ENCODE measurements at places on chromosomes 3 and 15.

GRCh38 chr15:65996901-65997300 is 127.6 kb downstream of the RAB11A start:
- H3K27ac ChIP-seq, result no peak overlapping the region
- DNase-seq, result no peak
- no peaks in the 10 kb centered on the region for H3K4me1 ChIP-seq
- H3K36me3 ChIP-seq, result no peaks in the 10 kb centered on the region
- no peaks in the 10 kb centered on the region for H3K27me3 ChIP-seq

DNA sequence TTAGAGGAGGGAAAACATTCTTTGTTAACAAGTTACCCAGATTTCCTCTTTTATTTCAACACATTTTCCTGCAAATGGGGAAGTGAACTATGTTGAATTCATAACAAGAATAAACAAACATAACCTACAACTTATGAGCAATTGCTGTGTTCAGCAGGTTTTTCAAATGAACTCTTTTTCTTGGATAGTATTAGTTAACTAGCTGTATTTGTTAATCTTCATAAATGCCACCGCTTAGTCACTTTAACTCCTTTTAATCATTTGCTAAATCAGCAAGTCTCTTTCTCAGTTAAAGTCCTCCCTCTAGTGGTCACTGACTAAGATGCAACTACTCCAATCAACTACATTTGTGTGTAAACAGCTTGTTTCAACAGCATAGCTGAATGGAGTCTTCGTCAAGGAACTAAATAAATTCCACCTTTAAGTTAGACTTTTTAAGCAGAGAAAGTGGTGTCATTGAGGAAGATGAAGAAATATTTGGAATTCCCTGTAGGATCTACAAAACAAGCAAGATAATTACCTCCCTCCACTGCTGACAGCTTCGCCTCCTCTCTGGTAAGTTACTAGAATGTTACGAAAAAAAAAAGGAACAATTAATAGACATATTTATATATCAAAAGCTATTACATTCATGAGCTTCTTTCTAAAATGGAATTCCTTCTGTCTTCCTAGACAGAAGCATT is 1122.0 kb downstream of the ROBO1 start:
- H3K36me3 ChIP-seq, result no peaks in the 10 kb centered on the region
- DNase-seq, result no peak
- no peak overlapping the region for H3K27ac ChIP-seq
- no peaks in the 10 kb centered on the region for H3K27me3 ChIP-seq
- H3K4me1 ChIP-seq, result no peaks in the 10 kb centered on the region

DNA sequence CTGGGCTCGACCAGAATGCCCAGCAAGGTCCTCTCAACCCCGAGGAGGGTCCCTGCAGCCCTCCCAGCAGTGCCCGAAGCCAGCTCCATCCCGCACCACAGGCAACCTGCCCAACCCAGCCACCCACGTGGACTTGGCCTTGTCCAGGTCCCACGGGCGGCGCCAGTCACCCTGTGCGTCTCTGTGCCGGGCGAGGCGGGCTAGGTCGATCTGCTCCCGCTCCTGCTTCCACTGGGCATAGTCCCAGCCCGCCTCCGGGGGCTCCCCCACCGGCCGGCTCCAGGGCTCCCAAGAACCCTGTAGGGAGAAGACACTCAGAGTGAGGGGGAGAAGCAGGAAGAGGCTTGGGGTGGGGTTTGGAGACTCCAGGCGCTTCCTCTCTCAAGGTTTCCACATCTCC is 3.1 kb downstream of the CCDC9B start:
- no peaks in the 10 kb centered on the region for H3K4me1 ChIP-seq
- H3K27ac ChIP-seq, result no peak overlapping the region
- no peaks in the 10 kb centered on the region for H3K27me3 ChIP-seq
- no peak for DNase-seq

GRCh38 chr3:134449277-134449676 is 36.5 kb downstream of the ANAPC13 start:
- H3K27me3 ChIP-seq, result no peaks in the 10 kb centered on the region
- DNase-seq, result peak; percentile 4
- no peaks in the 10 kb centered on the region for H3K36me3 ChIP-seq
- no peaks in the 10 kb centered on the region for H3K4me1 ChIP-seq
- no peak overlapping the region for H3K27ac ChIP-seq

DNA sequence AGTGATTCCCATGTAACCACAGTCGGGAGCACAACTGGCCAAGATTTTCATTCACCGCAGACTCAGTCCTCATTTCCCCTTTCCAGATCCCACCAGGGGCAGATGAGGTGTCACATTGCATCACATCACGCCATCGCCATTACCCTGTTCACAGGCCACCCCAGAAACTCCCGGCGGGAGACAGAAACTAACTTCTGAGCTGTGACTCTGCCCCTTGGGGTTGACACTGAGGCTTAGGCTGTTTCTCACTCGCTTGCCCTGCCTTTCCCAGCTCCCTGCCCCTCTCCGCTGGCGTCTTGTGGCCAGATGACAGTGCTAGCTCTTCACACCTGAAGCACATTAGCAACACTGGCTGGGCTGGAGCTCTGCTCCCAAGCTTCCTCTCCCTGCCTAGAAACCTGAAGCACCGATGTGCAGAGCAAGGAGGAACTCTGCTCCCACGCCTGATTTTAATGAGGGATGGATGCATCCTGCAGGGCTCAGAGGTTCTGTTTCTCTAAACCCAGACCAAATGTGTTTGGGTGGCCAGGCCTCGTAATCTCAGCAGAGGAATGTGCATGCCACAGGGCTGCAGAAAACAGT is 88.8 kb upstream of the CTDSPL start:
- DNase-seq, result no peak
- no peak overlapping the region for H3K27ac ChIP-seq
- H3K4me3 ChIP-seq, result no peak overlapping the region
- H3K36me3 ChIP-seq, result no peaks in the 10 kb centered on the region

- no peak overlapping the region for H3K27ac ChIP-seq
- H3K27me3 ChIP-seq, result no peaks in the 10 kb centered on the region
- H3K4me1 ChIP-seq, result no peaks in the 10 kb centered on the region
- no peaks in the 10 kb centered on the region for H3K36me3 ChIP-seq
- DNase-seq, result no peak
Observed at GRCh38 chr3:137297770-137298169, 340.0 kb downstream of the IL20RB start.

GRCh38 chr3:42535981-42536784 is 33.7 kb downstream of the VIPR1 start:
- H3K27me3 ChIP-seq, result no peaks in the 10 kb centered on the region
- peaks cover 14% of the 10 kb centered on the region for H3K36me3 ChIP-seq
- no peak overlapping the region for H3K4me3 ChIP-seq
- peaks cover 7% of the 10 kb centered on the region for H3K4me1 ChIP-seq
- H3K27ac ChIP-seq, result no peak overlapping the region
- DNase-seq, result peak; percentile 50

GRCh38 chr3:127531821-127532220 is 58.7 kb downstream of the TPRA1 start:
- no peak for DNase-seq
- H3K36me3 ChIP-seq, result no peaks in the 10 kb centered on the region
- no peaks in the 10 kb centered on the region for H3K4me1 ChIP-seq
- no peak overlapping the region for H3K4me3 ChIP-seq

GRCh38 chr3:178097576-178097975 is 438.7 kb upstream of the KCNMB2 start:
- no peak for DNase-seq
- no peaks in the 10 kb centered on the region for H3K27me3 ChIP-seq
- no peak overlapping the region for H3K27ac ChIP-seq

DNA sequence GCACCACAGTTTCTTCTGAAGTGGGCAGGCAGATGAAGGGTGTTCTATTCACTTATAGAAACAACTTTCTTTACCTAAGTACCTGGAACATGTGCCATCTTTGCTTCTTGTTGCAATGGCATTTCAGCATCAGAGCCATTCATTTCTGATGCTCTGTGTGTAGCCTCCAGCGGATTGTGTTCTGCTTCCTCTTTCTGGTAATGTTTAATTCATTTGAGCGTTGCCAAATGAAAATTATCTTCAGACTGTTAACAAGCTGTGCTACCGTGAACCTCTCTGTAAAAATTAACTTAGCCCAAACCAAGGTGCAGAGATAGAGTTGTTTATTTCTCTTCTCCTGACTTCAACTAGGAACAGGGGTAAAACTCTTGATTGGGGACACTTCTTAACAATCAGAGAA is 302.0 kb downstream of the EDEM1 start:
- H3K4me3 ChIP-seq, result no peak overlapping the region
- DNase-seq, result no peak
- no peaks in the 10 kb centered on the region for H3K36me3 ChIP-seq
- no peaks in the 10 kb centered on the region for H3K27me3 ChIP-seq
- no peak overlapping the region for H3K27ac ChIP-seq

DNA sequence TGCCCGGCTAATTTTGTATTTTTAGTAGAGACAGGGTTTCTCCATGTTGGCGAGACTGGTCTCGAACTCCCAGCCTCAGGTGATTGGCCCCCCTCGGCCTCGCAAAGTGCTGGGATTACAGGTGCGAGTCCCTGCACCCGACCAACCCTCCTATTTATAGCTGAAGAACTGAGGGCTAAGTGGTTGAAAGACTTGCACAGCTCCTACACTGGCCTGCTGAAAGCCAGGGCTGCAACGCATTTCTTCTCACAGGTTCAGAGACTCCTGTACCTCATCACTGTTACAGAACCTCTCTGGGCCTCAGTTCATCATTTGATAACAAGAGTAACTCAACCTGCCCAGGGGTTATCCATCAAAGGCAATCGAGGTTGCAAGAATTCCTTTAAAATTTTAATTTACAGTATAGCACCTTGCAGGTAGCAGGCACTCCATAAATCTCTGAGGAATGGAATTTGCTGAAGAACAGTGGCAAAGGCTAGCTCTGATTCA is 626.5 kb upstream of the TBL1XR1 start:
- H3K27ac ChIP-seq, result no peak overlapping the region
- H3K4me3 ChIP-seq, result no peak overlapping the region
- H3K36me3 ChIP-seq, result no peaks in the 10 kb centered on the region
- peaks cover 4% of the 10 kb centered on the region for H3K4me1 ChIP-seq

GRCh38 chr3:46851364-46852333 is 11.6 kb downstream of the MYL3 start:
- peaks cover 2% of the 10 kb centered on the region for H3K4me1 ChIP-seq
- H3K36me3 ChIP-seq, result no peaks in the 10 kb centered on the region
- H3K4me3 ChIP-seq, result no peak overlapping the region
- no peak for DNase-seq

- H3K27me3 ChIP-seq, result no peaks in the 10 kb centered on the region
- no peaks in the 10 kb centered on the region for H3K4me1 ChIP-seq
- H3K36me3 ChIP-seq, result no peaks in the 10 kb centered on the region
- H3K27ac ChIP-seq, result no peak overlapping the region
- no peak for DNase-seq
- no peak overlapping the region for H3K4me3 ChIP-seq
Observed at GRCh38 chr15:66186049-66186825, 67.3 kb downstream of the MEGF11 start.

Measured in naive thymus-derived CD4-positive, alpha-beta T cell (primary cell).